ENCODE measurements at places on chromosomes 16 and 17.

- DNase-seq, result no peak
These were observed 3.3 kb upstream of the FASN start for GRCh38 chr17:82101301-82101715.

- no peak for DNase-seq
These were observed 389.9 kb upstream of the SOX9 start for GRCh38 chr17:71730871-71731270.

- peak; percentile 81 for DNase-seq
These were observed 454 bp downstream of the CCDC40 start for GRCh38 chr17:80036715-80037477.

GRCh38 chr16:576823-577201, 7.0 kb downstream of the PIGQ start:
- peak; percentile 62 for DNase-seq

DNA sequence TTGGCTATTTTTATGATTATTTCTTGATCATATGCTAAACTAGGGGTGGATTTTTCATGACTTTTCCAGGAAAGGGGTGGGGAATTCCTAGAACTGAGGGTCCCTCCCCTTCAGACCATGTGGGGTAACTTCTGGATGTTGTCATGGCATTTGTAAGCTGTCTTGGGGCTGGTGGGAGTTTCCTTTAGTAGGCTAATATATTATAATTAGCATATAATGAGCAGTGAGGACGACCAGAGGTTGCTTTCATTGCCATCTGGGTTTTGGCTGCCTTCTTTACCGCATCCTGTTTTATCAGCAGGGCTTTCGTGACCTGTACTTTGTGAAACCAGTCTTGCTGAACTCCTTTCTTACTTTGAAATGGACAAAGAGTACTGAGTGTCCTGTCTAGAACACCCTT, 40.4 kb upstream of the ABCA5 start:
- DNase-seq, result no peak

DNA sequence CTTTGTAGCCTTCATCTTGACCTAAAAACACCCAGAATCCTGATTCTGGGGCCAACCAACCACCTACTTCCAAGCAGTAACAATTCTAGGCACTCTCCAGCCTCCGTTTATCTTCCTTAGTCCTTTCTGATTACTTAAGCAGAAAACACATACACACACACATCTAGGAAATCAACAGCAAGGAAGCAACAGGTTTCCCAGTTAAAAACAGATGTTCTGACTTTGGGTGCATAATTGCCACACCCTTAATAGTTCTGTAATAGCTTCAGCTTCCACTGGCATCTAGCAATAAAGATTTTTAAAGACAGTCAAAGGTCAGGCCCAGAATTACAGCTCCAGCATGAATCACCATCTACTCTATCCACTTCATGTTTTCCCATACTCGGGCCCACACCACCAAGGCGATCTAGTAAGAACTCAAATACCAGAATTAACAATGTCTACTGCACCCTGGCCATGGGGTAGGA, 2.6 kb downstream of the ARHGAP17 start:
- DNase-seq, result no peak

DNA sequence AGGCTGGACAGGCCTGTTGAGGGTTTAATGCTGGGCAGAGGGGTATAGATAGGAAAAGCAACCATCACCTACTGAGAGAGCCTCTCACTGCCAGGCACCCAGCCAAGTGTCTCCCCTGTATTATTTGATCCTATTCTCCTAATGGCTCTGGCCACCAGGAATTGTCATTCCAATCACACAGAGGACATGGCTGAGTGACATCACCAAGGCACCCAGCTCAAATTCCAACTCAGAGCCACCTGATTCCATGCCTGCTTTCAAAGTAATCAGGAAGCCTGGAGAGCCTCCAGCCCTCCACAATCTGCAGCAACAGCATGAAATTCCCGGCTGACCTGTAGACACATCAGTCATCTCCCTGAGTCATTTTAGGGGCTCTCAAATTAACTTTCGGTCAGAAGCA, 368.9 kb upstream of the C16orf82 start:
- no peak for DNase-seq

DNA sequence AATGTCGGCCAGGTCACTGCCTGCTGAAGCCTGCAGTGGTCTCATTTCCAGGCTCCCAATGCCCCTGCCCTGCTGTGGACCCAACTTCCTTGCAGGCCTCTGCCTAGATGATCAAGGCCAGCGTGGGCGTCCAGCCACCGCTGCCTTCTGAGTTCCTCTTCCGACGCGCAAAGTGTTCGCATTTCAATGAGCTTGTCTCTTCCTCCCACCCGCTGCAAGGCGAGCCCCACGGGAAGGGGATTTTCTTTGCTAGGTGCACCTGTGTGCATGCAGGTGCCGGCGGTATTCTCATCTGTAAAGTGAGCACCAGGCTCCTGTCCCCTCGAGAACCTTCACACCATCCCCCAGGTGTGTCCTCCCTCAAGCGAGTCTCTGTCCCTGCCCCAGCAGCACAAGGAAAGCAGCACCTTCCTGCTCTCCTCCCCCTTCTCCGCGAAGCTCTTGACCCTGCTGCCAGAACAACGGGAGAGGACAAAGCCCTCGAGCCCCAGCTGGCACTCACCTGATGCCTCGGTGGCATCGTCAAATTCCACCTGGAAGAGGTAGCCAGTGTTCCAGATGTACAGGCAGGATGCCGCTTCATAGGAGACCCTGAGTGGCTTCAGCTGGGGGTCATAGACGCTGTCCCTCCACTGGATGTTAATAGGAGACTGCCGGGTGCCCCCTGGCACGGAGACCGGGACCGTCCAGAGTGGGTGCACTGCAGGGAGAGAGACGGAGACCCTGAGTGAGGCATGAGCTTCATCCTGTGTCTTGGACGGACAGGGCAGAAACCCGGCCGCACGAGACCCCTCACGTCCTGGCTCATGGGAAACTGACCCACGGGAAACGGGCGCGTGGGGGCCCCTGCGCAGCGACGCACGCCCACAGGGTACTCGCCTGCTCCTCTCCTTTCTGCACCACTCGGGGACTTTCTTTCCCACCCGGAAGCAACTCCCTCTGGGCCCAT, 9.8 kb downstream of the CA5A start:
- DNase-seq, result no peak

- DNase-seq, result no peak
These were observed 5.5 kb downstream of the PRR29 start for GRCh38 chr17:64003526-64004121.

GRCh38 chr17:66724581-66725341, 110.2 kb upstream of the CACNG5 start:
- DNase-seq, result no peak

DNA sequence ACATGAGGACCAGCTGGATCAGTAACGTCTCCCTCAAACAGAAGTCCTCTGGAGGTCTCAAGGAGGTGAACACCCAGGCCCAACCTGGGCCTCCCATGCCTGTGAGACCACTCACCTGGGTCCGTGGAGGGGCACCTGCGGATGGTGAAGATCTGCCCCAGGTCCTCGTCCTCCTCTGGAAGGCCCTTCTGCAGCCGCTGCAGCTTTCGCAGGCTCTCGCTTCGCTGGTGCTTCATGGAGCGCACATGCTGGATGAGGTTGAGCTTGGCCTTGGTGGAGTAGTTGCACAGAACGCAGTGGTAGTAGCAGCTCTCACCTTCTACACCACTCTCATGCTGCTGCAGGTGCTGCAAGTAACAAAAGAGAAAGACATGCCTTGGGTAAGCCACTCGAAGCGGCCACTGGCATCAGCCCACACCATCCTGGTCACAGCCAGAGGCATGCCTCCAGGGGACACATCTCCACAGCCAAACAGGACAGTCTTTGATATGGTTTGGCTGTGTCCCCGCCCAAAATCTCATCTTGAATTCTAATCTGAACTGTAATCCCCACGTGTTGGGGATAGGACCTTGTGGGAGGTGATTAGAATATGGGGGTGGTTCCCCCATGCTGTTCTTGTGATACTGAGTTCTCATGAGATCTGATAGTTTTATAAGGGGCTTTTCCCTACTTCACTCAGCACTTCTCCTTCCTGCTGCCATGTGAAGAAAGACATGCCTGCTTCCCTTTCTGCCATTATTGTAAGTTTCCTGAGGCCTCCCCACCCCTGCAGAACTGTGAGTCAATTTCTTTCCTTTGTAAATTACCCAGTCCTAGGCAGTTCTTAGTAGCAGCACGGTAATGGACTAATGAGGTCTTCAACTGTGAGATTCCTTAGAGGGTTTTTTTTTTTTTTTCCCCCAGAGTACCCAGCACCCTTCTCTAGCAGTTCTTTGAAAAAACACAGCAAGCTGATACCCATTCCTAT, 158.0 kb downstream of the ZFHX3 start:
- no peak for DNase-seq

DNA sequence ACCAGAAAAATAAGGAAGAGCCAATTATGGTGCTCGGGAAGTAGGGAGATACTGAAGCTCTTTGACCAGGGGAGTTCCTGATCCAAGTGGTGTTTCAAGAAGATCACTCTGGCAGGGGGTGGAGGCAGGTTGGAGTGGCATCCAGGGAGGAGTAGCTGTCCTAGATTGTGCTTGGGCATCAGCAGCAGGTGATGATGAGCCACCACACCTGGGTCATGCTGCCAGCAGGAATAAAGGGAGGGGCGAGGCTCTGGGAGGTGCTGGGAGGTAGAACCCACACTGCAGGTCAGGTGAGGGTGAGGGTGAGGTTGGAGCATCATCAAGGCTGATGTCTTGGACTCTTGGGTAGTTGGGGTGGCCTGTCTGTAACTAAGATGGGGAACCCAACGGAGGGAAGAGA, 35.4 kb upstream of the ADGRG1 start:
- no peak for DNase-seq

DNA sequence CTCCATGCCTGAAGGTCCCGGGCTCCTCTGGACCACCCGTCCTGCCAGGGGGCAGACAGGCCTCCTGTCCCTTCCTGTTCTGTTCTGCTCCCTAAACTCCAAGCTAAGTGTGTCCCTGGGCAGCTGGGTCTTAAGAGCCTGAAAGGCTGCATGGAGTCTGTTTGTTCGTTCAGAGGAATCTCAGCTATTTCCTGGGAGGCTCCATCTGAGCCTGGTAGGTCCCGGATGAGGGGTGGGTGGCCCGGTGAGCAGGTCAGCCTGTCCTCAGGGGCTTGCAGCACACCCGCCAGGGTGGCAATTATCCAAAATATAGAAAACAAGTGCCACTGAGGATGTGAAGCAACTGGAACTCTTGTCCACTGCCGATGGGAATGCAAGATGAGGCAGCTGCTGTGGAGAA, 12.6 kb downstream of the ACTG1 start:
- no peak for DNase-seq

DNA sequence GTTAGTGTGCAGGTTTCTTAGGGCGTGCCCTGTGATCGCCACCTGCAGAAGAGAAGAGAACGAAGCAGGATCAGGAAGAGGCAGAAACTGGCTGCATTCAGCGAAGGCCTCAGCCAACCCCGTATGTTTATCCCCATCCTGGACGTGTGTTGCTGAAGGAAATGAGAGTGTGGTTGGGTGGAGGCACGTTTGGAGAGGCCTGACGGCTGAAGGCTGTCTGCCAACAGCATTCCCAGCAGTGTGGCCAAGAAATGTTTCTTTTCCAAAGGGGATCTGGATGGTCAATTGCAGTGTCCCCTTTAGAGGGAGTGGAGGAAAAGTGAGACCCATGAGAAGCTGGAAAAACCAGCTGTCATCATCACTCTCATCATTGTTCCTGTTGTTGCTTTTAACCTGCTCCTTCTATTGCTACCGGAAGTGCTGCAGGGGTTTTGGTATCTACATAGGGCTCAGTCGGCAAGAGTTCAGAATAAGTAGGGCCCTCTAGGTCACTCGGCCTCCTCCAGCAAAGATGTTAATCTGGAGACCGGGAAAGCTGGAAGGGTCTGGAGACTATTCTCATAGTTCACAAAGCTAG, 46.5 kb upstream of the SLC47A1 start:
- no peak for DNase-seq

- no peak for DNase-seq
These were observed 174.9 kb downstream of the VPS53 start for GRCh38 chr17:539766-540165.

GRCh38 chr17:75759457-75759856, 5.5 kb downstream of the GALK1 start:
- no peak for DNase-seq

DNA sequence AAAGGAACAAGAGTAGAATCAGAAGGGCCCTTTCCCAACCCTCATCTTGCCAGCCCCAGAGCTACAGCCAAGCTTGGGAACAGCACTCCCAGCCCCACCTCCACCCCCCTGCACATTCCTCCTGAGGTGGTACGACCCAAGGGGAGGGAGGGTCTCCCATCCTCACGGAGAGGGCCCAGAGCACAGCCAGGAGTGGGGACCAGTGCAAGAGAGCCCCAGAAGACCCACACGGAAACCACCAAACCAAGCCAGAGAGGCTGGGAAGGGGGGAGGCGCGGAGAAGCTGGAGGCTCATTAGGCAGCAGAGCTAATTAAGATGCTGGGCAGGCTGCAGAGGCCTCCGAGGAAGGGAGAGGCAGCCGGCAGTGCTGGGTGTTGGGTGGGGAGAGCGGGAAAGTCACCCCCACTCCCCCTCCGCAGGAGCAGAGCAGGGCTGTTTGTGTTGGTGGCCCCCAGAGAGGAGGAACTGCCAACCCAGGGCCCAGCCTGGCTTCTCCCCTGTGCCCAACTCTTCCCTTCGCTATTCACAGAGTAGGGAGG, 2.4 kb downstream of the CACNB1 start:
- DNase-seq, result peak; percentile 54

GRCh38 chr17:4837471-4838308, 4.5 kb downstream of the MINK1 start:
- no peak for DNase-seq

DNA sequence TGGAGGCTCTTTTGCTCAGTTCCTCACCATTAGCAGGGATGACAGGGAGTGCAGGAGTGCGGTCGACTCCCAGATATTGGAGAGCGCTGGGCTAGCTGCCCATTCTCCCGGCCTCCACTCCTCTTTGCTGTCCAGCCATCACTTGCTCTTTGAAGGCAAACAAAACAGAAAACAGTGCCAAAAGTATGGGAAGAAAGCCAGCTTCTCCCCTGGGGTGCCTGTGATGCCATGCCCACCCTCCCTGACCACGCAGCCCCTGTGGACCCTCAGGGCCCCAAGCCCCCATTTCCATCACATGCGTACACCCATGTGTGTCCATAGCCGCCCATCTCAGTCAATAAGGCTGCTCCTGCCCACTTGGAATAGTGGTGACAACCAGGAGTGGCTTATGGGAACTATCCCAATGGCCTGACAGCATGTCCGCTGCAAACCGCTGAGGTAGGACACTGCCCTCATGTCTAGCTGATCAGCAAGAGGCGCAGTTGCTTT, 30.0 kb downstream of the MAPT start:
- no peak for DNase-seq

DNA sequence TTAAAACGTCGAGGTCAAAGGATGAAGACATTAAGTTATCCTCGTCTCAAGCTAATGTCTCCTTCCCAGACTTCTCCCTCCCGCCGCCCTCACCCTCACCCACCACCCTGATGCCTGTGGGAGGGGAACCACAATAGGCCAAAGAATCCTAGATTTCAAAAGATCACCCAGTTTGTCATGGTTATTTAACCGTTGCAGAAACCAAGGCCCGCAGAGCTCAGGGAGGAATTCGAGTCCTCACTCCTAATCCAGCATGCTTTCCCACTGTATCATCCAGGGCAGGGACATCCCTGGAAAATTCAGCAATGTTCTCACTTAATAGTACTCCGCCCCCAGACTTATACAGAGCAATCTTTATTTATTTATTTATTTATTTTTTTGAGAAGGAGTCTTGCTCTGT, 41.8 kb upstream of the MYH10 start:
- DNase-seq, result no peak

All from NCI-H82 (cell line).